ENCODE measurements at places on chromosomes 12 and 14.

GRCh38 chr14:66509874-66510273 is 1.9 kb downstream of the GPHN start:
- no peak for ATAC-seq

DNA sequence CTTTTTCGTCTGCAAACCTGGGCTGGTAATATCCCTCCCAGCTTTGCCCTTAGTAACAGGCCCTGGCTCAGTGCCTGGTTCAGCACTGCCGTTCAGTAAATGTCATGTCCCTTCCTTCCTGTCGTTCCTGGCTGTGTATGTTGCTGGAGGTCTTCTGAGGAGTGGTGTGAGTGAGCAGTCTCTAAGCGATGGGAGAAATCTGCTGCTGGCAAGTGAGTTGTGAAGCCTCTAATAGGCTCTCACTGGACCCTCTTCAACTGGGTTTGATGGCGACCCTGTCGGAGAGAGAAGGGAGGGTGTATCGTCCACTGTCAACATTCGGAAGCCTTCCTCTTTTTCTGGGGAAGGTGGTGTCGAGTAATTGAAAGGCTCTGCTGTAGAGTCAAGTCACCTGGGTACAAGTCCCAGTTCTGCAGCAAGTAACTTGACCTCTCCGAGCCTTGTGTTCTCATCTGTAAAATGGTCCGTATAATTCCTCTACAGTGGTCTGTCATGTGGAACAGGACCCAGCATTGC is 62.8 kb downstream of the HRK start:
- peak; percentile 3 for ATAC-seq

GRCh38 chr12:30811966-30812365 is 57.2 kb upstream of the CAPRIN2 start:
- ATAC-seq: no peak

- ATAC-seq: no peak
Measured at GRCh38 chr12:93541578-93542225, 30.8 kb upstream of the SOCS2 start.

GRCh38 chr12:58248599-58248998 is 307.2 kb downstream of the ATP23 start:
- ATAC-seq: no peak

DNA sequence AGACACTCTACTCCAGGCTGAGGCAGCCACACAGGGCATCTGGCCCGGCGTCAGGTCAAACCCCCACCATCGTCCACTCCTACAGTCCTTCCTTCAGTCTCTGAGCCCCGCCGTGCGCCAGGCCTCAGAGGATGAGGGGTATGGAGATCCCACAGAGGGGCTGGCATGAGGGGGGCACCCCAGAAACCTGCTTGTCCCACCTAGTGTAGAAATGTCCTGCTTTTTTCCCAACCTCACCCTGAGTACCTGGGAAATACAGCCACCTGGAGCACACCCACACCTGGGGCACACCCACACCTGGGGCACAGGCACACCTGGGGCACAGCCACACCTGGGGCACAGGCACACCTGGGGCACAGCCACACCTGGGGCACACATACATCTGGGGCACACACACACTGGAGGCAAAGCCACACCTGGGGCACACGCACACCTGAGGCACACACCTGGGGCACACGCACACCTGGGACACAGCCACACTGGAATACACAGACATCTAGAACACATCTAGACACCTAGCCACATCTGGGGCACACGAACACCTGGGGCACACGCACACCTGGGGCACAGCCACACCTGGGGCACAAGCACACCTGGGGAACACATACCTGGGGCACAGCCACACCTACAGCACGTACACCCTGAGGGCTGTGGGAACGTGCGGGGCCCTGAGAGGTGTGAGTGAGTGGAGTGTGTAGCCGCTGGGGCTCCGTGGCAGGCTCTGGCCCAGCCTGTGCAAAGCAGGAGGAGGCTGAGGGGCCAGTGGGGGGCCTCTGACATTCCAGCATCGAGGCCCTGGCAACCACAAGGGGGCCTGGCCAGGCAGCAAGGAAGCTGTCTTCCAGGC is 18.4 kb downstream of the AKT1 start:
- ATAC-seq: no peak

GRCh38 chr14:88669346-88669745 is 106.5 kb downstream of the ZC3H14 start:
- ATAC-seq: no peak

Measured in stimulated activated memory B cell treated with anti-CD40 and anti-IgM and Interleukin-4, amounts not matched to agents 10 μg/mL and 1 μg/mL and 100 μg/mL, for 72 hours (primary cell).